ENCODE measurements at places on chromosomes 2 and 18. TPM values are rescaled to one million over a fixed set of nuclear protein-coding genes. Genes with fewer than 3 reads are reported as not detected.

The BOD1L2 gene
- not detected for total RNA-seq

The PROKR1 gene
- total RNA-seq = 0.66 TPM

The LIMS4 gene
- 0.64 TPM for total RNA-seq

The ANKZF1 gene
- 101 TPM for total RNA-seq

The REL gene
- total RNA-seq = 49.0 TPM

The ERBB4 gene
- total RNA-seq = 18.4 TPM

The ACTR3 gene
- total RNA-seq = 117 TPM

The DSG1 gene
- 2.6 TPM for total RNA-seq

The SFT2D3 gene
- 10.9 TPM for total RNA-seq

The SKOR2 gene
- not detected for total RNA-seq

The AQP4 gene
- total RNA-seq = 1.5 TPM

The FOXI3 gene
- total RNA-seq = not detected

The PUS10 gene
- total RNA-seq = 9.3 TPM

The HOXD9 gene
- 2.8 TPM for total RNA-seq

The SCG2 gene
- 0.32 TPM for total RNA-seq

The GPBAR1 gene
- 8.5 TPM for total RNA-seq

The ABCG5 gene
- not detected for total RNA-seq

The SPR gene
- 53.4 TPM for total RNA-seq

The STPG4 gene
- 0.32 TPM for total RNA-seq

The PPM1B gene
- total RNA-seq = 95.9 TPM

The MALL gene
- 9.2 TPM for total RNA-seq

The RFTN2 gene
- total RNA-seq = 7.6 TPM

The SCN1A gene
- total RNA-seq = not detected

The PARD6G gene
- total RNA-seq = 13.8 TPM

The SLC4A1AP gene
- 24.3 TPM for total RNA-seq

The FAM237A gene
- total RNA-seq = not detected

The TMEM131 gene
- total RNA-seq = 30.6 TPM

The ALPG gene
- not detected for total RNA-seq

The NAT8 gene
- total RNA-seq = not detected

The OTOF gene
- 0.32 TPM for total RNA-seq

The STAT4 gene
- total RNA-seq = 3.6 TPM

The CREG2 gene
- not detected for total RNA-seq

The ZAP70 gene
- 7.3 TPM for total RNA-seq

The ALKAL2 gene
- total RNA-seq = 26.4 TPM

The AP1S3 gene
- total RNA-seq = 9.5 TPM

The GREB1L gene
- total RNA-seq = 8.9 TPM

The IL1F10 gene
- not detected for total RNA-seq

All from breast epithelium (tissue), 4 donors.